ENCODE measurements at places on chromosomes 11 and 22.

GRCh38 chr22:22346401-22347107 lies 102.0 kb downstream of the VPREB1 start:
- no peak for DNase-seq

- DNase-seq: no peak
Measured at GRCh38 chr11:82117362-82117761, 616.3 kb downstream of the FAM181B start.

- no peak for DNase-seq
Measured at GRCh38 chr11:11135820-11136476, 217.1 kb downstream of the CSNK2A3 start.

DNA sequence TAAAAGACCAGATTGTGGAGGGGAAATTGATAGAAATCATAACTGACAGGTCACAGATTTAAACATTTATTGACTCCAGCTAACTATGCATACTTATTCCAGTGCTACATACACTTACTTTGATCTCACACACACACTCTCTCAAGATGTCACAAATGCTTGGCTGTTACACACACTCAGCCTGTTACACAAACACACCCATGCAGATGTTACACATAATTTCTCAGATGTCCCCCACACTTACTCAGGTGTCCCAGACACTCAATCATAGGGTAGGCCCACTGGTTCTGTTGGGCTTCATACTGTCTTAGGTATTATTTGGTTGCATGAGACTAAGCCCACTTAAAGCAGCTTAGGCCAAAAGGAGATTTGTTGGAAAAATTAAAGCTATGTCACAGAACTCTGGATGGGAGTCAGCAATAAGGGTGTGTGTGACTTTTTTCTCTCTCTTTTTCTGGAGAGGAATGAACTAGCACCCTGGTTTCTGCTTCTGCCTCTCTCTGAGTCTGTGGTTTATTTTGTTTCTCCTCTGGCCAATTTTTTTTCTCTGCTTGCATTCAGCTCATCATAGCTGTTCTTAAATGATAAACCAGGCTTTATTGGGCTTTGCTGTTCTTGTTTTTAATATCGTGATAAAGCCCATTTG lies 179.4 kb downstream of the INSC start:
- DNase-seq: no peak

DNA sequence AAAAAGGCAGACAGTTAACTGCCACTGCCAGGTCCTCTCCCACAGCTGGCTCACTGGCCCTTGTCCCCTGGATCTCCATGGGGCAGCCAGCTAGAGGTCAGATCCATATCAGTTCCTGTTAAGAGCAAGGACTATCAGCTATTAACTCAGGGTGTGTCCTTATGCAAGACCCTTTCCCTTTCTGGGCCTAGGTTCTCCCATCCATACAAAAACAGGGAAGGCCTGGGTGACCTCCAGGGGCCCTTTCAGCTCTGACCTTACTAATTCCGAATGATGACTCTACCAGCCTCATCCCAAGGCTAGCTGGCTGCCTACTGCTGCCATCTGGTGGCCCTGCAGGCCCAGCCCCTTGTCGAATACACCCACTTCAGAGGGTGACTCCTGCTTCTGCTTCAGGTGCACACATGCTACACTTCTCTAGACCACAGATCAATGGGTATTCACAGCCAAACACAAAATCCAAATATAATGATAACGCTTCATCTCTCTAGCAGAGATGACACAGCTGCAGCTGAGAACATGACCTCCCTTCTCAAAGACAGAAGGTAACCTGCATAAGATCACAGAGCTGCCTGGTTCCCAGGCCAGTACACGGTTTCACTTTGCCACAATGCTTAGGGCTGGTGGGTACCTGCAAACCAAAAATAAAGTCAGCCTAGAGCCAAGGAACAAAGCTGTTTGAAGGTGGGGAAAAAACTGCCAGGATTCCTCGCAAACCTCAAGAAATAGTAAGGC lies 34.1 kb downstream of the SERGEF start:
- DNase-seq: no peak

- DNase-seq: no peak
Measured at GRCh38 chr11:35664977-35665441, 2.4 kb downstream of the TRIM44 start.

DNA sequence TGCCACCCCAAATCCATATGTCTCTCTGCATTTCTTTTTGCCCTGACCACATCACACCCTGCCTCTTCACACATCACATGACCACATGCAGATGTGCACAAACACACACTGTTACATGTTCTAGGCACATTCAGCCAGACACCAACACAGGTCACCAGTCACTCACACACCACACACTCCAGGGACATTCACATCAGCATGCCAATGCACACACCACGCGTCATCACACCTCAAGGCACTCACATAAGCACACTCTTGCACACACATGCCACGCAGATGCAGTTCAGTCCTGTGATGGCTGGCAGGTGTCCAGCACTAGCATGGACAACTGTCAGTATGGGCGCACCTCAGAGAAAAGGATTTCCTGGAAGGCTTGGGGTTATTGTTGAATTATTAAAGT lies 77.0 kb upstream of the MYOD1 start:
- no peak for DNase-seq

DNA sequence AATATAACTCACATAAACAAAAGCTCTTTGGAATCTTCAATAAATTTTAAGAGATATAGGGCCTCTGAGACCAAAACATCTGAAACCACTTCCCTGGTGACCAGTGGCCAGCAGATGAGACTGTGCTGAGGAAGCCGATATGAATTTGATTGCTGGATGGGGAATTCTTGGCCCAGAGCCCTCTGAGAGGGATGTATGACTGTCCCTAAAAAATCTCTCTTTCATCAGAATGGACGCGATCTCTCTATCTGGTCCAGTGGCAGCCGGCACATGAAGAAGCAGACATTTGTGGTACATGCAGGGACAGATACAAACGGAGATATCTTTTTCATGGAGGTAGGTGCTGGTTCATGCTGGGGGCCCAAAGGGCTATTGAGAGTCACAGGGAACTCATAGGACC lies 37.5 kb downstream of the MYBPC3 start:
- no peak for DNase-seq

- no peak for DNase-seq
Measured at GRCh38 chr22:19203834-19204233, 25.3 kb upstream of the SLC25A1 start.

DNA sequence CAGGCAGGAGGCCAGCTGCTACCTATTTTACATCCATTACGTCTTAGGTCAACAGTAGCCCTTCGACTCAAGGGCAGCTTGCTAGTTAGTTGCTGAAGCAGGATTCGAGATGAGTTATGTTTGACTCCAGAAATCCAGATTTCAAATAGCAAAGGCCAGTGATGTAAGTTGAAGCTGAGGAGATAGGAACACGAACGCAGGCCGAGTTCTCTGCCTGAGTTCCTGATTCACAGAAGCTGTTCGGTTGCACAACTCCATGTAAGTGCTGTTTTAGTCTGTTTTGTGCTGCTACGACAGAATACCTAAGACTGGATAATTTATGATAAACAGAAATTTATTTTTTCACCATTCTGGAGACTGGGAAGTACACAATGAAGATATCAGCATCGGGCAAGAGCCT lies 111.2 kb downstream of the SLC1A2 start:
- DNase-seq: no peak

- no peak for DNase-seq
Measured at GRCh38 chr11:21460082-21460481, 732.8 kb upstream of the ANO5 start.

- DNase-seq: no peak
Measured at GRCh38 chr22:39317084-39317774, 2.2 kb downstream of the RPL3 start.

GRCh38 chr11:48019217-48019584 lies 38.8 kb downstream of the PTPRJ start:
- DNase-seq: no peak

- no peak for DNase-seq
Measured at GRCh38 chr11:27553186-27553585, 46.6 kb upstream of the LIN7C start.

GRCh38 chr11:20566591-20567434 lies 32.6 kb upstream of the SLC6A5 start:
- no peak for DNase-seq

DNA sequence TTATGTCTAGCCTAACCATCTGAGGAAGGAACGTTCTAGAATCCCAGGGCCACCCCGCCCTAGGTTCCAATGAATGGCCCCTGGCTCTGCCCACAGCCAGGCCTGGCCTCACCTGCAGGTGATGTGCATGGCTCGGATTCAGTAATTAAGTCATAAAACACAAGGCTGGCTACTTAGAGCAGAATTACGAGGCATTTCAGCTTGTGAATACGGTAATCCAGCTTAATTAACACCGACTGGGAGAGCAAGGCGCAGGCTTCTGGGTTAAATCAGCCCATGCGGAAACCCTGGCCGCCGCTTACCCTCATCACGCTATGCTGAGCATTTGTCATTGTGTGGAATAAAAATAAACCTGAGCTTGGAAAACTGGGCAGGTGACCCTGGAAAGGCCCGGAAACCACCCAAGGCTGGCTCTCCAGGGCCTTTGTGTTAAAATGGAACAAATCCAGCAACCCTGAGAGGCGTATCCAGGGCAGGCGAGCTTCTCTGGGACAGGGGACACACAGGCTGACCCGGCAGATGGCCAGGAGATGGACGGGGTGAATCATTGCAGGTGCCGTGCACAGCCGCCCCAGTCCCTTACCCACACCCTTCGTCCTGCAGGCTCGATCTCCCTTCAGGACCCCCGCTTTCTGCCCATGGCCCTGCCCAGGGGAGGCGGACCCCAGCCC lies 220.2 kb downstream of the CTTN start:
- no peak for DNase-seq

DNA sequence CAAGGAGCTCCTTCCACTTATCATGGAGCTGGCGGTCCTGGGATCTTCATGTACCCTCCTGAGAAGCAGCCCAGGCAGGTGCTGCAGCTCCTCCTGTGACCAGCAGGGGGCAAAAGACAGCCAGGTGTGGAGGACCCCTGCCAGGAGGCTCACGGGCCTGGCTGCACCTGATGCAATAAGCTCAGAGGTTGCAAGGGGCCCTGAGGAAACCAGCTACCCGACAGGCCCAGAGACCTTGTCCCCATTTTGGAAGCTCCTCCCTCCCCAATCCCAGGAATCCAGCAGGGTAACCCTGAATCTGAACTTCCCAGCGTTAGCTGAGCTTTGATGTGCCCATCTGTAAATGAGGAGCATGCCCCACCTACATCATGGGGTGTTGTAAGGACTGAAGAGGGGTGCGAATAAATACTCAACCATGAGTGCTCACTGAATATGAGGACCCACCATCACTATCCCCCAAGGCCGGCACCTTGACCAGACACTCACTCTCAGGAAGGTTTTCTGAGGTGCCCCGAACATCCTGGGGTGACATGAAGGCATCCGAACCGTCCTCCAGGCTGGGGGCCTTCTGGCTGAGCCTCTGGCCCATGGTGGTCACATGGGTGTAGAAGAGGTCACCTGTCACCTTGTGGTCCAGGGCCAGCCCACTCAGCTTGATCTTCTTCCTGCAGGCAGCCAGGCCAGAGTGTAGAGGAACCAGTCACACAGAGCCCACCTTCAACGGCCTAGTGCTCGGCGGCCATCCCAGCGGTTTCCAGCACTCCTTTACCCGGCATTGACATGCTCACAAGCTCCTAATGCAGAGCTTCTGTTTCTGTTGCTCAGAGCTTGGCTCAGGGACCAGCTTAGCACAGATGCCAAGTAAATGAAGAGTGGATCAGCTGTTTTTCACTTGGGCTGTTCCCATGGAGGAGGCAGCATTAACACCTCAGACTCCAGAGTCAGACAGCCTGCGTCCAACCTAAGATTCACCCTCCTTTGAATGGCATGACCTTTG lies 21.7 kb downstream of the SLC43A1 start:
- no peak for DNase-seq

DNA sequence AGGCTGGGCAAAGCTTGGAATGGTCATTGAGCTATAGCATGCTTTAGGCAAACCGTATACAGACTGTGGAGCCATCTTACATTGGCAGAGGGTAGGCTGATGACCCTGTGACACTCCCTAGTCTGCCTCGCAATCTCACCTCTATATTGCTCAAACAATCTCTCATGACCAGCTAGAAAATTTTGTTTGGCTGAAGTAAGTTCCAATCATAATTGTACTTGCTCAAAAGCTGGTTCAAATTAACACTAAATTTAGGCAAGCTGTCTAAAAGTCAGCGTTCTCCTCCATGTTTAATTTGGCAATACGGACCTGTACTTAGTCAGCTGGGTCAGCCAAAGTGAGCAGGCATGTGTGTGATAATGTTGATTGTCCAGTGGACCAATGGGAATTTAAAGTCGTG lies 133.0 kb downstream of the SWAP70 start:
- DNase-seq: no peak

DNA sequence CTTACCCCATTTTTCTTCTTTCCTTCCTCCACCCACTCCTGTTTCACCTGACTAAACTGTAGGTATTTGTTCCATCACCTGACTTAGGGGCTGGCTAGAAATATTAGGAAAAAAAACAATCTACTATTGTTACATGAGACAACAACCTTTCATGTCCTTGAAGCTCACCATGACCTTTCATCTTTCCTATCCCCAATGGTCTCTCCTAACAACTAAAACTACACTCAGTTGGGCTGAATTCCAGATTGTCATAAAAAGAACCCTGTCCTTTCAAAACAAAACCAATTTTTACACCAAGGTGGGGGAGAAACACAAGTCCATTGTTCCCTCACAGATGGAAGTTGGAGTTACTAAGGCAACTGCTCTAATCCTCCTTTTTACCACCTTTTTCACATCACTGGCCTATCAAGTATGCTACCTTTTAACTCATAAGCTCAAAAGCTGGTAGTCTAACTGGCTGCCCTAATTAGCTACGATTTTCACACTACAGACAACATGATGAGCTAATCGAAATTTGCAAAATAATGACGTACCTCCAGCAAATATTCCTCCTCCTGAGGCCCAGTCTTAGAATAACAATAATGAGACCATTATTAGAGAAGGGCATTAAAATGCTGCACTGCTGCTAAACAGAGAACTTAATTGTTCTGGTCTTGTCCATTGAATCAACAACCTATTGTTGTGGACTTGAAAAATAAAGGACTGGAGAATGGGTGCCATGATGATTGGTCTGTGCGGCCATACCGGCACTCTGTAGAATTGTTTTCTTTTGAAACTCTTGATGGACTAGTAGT lies 46.5 kb upstream of the SOX6 start:
- DNase-seq: no peak

DNA sequence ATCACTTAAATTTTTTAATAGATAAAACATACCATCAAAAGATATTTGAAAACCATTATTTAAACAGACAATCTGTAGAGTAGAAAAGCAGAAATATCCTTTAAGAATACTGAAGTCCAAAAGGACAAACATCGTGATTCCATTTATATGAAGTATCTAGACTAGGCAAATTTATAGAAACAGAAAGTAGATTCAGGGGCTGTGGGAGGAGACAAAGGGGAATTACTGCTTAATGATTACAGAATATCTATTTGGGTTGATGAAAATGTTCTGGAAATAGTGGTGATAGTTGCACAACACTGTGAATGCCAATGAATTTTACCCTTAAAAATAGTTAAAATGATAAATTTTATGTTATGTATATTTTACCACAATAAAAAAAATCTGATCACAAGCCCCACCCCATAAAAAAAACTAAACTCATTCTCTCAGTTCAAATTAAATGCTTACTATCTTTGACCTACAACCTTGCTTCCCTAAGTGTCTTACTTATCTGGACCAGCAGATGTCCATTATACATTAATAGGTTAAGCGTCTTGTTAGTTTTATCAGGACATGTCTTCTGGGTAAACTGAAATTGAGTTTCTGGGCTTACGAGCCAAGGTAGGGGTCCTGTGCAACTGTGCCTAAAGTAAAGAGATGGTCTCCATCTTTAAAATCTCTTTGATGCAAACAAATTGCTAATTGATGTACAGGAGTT lies 86.3 kb downstream of the FCHSD2 start:
- DNase-seq: no peak

Data from thoracic aorta (tissue), 2 donors.